Putamen (tissue), 1 donor: ENCODE measurements at places on chromosomes 4 and X.

GRCh38 chr4:94515365-94515764 is 63.6 kb downstream of the PDLIM5 start:
- DNase-seq = no peak

GRCh38 chr4:109075621-109076020 is 226.8 kb downstream of the COL25A1 start:
- DNase-seq = no peak

GRCh38 chr4:14984448-14984847 is 17.8 kb upstream of the CPEB2 start:
- DNase-seq = no peak

DNA sequence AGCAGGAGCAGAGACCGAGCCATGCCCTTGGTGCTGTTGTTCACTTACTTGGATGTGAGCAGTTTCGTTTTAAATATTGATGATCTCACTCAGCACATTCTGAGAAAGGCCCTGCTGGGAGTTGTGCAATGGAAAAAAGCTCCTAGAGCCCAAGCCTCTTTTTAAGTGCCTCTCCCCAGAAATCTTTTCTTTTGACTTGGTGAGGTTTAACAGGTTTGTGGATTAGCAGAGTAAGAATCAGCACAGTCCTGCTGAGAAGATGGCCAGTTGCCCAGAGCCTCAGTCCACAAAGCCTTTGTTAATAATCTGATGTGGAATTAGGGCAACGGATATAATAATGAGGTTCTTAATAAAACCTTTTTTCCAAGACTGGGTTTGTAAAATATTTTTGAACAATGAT is 157.5 kb upstream of the ATP6AP2 start:
- peak; percentile 43 for DNase-seq

- no peak for DNase-seq
Measured at GRCh38 chrX:71144651-71145050, at the start of gene NLGN3. Gene NLGN3 (plus strand): TSS chrX:71144841. CDS start chrX:71147750, 2,909 bp downstream.

DNA sequence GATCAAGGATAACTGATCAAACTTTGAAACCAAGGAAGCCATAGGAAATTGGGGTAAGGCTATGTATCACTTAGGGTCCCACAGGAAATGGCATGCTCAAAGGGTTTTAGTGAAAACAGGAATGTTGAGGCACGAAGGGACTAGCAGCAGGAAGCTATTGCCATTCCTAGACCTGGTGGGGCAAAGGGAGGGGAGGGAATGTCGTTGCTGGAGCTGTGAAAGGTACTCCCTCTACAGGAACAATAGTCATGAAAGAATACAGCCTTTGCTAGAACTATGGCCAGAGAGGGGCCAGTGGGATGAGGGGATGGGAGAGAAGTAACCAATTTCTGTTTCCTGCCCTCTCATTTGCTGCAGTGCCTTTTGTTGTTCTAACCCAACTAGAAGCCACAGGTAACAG is 11.9 kb downstream of the REPS2 start:
- no peak for DNase-seq

GRCh38 chr4:6092131-6092530 is 73.9 kb upstream of the C4orf50 start:
- no peak for DNase-seq

- DNase-seq = no peak
Measured at GRCh38 chr4:83921124-83921523, 385.2 kb downstream of the GPAT3 start.

GRCh38 chrX:15646543-15646942 is 18.1 kb downstream of the CLTRN start:
- DNase-seq = no peak

GRCh38 chr4:70589785-70590184 is 2.3 kb upstream of the AMBN start:
- DNase-seq = no peak

- no peak for DNase-seq
Measured at GRCh38 chrX:10387011-10387410, 230.2 kb downstream of the CLCN4 start.

GRCh38 chrX:41388543-41388942 is 54.6 kb downstream of the DDX3X start:
- DNase-seq = no peak

GRCh38 chrX:107691024-107691448 is 62.7 kb downstream of the PRPS1 start:
- no peak for DNase-seq

GRCh38 chr4:7330031-7330596 is 104.6 kb downstream of the PSAPL1 start:
- no peak for DNase-seq

- no peak for DNase-seq
Measured at GRCh38 chr4:41454423-41454822, 83.5 kb upstream of the LIMCH1 start.

DNA sequence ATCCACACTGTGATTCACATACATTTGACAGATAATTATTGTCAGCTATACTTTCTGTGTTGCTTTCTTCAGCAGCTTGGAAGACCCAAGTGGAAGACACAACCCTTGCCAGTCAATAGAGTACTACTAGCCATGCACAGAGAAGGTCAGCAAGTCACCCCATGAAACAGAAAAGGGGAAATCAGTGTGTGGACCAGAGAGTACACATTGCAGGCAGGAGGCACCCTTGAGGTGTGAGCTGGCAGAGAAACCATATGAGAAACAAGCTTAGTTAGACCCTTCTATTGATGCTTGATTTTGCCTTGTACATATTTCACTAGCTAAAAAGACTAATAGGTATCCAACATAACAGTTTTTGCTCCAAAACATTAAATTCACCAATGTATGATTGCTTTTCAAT is 99.5 kb downstream of the NLGN4X start:
- no peak for DNase-seq

DNA sequence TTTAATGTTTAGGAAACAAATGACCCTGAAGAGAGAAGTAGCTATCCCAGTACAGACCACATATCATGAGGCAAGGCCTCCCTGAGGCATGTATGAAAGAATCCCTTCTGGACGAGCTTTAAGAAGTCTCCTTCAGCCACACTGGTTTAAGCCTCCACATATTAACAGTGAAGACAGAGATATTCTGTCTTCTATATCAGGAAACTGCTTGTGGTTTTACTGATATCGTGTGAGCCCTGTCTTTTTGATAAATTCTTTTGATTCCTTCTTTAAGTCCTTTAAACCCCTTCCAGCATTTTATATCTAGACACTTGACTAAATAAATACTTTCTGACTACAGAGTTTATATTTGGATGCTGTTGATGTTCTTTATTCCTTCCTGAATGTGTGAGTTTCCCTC is 45.9 kb upstream of the GPC4 start:
- no peak for DNase-seq

DNA sequence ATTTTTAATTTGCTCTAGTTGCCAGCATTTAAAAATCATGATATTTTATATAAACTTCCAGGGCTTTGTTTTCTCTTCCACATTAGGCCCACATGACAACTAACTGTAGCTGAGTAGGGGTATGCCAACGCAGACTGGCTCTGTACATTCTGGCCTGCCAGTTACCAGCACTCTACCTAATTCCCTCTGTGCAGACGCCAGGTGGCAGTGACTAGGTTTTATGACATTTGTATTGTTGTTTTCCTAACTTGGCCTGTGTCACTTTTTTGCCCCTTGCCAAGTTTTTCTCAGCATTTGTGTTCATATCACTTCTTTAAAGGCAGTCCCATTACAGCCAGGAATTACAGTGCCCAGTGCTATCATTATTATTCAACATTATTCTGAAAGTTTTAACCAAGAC is 347.5 kb downstream of the NKX6-1 start:
- no peak for DNase-seq

GRCh38 chr4:139986106-139986505 is 167.9 kb downstream of the MAML3 start:
- no peak for DNase-seq

DNA sequence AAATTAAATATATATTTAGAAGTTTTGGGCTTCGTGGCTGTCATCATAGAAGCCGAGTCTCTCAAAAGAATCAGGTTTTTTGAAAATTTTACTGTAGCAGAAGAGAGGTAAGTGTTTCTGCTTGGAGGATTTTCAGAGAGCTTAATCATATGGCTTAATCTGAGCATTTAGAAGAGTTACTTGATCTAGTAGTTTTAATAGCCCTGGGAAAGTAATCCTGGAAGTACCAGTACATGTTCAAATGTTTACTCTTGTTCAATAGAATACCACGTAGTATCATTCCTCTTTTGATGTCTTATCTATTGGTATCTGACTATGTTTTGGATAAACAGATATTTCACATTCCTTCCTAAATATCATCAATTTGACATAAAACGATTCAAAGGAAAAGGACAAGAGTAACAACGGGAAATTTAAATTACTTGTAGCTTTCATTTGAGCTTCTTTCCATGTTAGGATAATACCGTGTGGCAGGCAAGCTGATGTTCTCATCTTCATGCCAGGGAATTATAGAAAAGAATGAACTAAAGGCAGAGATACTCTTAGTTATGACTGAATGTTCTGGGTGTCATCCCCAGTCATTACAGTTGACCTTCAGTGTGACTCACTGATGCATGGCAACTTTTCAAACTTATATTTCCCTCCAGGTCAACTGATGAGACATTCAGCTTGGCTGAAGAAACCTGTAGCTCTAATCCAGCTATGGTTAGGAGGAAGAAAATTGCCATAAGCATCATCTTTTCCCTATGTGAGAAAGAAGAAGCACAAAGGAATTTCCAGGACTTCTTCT is 89.8 kb downstream of the FNIP2 start:
- no peak for DNase-seq

GRCh38 chr4:116444117-116444516 is 641.3 kb downstream of the TRAM1L1 start:
- no peak for DNase-seq
